ENCODE measurements at places on chromosomes 5 and 9.
A peak's percentile ranks its signal among the peaks of the same experiment; 100 is the strongest.

DNA sequence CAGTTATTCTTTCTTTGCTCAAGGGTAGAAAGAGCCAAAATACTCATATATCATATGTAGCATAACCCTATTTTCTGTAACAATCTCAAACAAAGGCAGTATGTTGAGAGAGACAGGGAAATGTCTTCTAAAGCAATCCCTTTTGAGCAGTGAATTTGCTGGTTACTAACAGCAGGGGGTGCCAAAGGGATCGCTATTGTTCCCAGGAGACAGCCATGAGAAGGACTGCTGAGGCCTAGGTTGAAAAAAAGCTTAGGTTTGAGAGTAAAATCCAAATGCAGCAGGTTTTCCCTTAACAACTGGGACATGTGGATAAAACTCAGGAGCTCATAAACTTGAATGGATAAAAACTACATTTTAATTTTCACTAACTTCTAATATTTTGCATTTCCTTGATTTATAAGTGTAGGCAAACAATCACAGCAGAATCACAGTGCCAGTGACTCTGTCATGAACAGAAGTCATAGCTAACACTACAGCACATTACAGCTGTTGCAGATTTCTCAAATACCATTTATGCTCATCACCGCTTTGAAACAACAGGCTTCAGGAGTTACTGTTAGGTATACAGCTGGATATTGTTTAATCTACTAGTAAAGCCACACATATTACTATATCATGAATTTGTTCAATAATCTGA lies 148.4 kb downstream of the MAPKAP1 start:
- peak; percentile 87 for DNase-seq

DNA sequence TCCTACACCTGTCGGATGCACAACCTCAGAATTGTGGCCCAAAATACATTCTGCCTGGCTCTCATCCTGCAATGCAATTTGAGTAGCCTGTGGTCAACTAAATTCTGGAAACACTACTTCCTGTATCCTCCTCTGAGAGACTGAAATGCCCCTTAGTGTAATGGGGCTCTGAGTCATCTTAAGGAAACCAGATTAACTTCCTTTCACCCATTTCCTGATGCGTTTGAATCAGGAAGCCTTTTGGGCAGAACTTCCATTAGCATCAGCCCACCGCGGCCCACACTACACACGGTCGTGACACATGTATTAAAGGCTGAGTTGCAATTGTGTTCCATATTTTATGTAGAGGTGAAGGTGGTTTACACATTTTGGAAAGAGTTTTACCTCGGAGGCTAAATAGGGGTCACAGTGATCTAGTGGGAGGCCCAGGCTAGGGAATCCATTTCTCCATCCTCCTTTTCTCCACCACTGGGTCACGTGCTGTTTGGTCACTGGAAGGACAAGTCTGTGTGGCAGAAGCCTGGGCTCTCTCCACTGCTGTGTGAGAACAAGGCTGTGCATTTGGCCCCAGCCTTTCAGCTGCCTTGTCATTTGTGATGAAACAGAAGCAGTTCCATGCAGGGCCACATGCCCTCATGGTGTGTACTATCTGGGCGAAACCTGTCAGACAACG lies 55.9 kb downstream of the DAP start:
- DNase-seq: peak; percentile 93

- DNase-seq: peak; percentile 31
Observed at GRCh38 chr5:131514316-131515283, 120.4 kb downstream of the RAPGEF6 start.

DNA sequence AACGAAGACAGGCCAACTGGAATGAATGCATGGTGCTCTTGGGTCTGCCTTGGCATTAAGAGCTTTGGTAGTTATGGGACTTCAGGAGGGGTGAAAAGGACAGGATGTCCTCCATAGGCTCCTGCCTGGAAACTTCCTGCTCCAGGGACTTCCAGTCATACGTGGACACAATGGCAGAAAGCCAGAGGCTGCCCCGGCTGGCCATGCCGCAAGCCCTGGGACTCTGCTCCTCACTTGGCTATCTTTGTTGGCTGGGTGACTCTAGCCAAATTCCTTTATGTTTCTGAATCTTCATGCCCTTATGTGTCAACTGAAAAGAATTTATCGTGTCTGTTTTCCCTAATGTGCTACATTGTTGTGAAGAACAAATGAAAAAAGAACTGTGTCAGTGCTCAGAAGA lies 136.9 kb downstream of the SIL1 start:
- peak; percentile 83 for DNase-seq
